NCI-H524 (cell line): ENCODE measurements at places on chromosomes 5 and 9.

- DNase-seq: no peak
These were observed 24.1 kb upstream of the SLC25A48 start for GRCh38 chr5:135810188-135810943.

- DNase-seq: no peak
These were observed 67.5 kb downstream of the CWC27 start for GRCh38 chr5:64836190-64836755.

DNA sequence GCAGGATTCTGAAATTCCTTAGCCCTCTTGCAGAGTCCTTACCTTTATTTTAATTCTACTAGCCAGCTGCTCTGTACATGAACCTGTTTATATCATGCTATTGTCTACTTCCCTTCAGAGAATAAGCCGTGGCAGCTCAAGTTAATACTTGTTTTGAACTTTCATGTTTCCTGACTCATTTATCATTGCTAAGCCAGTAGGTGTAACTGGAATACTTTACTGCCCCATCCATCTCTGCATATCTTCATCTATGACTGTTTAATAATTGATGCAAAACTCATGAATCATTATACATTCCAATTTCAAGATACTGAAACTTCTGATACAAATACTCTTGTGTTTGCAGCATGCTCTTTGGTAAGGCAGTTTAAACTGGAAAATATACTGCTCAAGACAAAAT, 174.7 kb downstream of the PPP2R2B start:
- no peak for DNase-seq

GRCh38 chr5:982377-983237, 26.0 kb upstream of the NKD2 start:
- DNase-seq: no peak
